Left lung (tissue), 14 donors: ENCODE measurements at places on chromosomes 4 and X. TPM values are rescaled to one million over a fixed set of nuclear protein-coding genes. Genes with fewer than 3 reads are reported as not detected.

DNA sequence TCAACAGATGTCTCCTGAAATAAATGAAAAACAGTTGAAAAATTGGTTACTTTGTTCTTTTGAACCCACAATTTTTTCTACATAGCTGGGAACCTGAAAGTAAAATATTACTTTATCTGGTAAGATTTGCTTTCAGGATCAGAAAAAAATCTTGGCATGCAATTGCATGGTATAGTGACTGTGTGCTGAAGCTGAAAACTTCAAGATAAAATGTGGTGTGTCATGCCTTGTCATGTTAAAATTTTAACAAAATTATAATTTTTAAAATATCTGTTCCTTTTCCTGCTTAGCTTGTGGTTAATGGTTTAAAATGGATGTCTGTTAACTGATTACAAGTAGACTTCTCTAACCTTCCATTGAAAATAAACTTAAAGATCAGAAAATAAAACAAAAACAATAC, 904.8 kb downstream of the PDHA2 start:
- no peak for DNase-seq

DNA sequence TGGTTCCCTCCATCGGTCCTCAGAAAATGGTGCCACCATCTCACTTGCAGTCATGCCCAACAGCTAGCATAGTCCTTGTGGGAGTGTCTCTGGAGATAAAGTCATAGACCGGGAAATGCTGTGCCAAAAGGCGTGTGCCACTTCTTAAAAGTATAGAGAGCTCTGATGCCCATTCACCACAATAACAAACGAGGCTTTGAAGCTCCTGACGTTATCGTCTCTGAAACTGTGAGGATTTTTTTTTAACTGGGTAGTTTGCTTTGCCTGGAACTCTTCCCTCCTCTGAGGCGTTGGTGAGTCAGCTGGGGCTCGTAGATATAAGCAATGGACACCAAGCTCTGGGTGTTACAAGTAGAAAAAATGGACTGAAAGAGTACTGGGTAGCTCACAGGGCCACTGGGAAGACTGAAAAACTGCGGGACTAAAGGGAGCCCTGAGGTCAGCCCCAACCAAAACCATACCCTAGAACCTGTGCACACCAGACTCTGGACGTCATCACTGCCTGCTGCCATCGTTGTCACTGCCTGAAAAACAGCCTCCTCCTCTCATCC, 89.4 kb upstream of the TRIM2 start:
- DNase-seq: no peak

- no peak for DNase-seq
Observed at GRCh38 chrX:117985241-117985640, 131.4 kb downstream of the KLHL13 start.

- DNase-seq: no peak
Observed at GRCh38 chr4:134426821-134427220, 225.2 kb upstream of the PABPC4L start.

- no peak for DNase-seq
Observed at GRCh38 chr4:105936901-105937300, 41.6 kb downstream of the NPNT start.

GRCh38 chr4:71602289-71602900, 181.5 kb downstream of the GC start:
- DNase-seq: no peak

DNA sequence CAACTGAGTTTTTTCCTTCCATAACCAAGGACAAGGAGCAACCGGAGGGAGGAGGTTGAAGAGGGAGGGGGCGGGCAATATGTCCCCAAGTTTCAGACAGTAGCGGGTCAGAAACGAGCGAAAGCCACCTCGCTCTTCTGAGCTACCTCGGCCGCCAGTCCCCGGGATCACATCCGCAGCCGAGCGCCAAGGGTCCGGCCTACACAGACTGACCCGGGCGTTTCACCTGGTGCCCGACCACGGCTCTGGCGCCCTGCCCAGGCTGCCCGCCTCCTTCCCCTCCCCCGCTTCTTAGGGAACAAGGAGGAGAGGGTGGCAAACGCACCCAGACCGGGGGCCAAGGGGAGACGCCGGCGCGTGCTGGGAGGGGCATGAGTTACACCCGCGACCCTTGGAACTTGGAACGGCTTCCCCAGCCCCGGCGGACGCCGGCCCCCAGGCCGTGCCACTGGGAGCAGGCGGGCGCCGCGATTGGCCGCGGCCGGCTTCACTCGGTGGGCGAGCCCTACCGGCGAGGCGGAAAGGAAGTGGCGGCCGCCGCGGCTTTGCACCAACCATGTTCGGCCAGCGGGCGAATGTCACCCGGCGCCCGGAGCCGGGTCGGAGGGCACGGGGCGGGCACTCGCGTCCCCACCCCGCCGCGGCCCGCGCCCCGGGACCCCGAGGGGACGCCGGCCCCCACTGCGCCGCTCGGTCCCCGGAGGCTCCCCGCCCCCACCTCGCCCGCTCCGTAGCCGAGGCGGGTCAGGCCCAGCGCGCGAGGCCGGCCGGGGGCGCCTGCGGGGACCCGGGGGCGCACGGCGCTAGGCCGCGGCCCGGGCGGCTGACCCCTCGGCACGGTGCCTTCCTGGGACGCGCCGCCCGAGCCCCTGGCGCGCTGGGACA, 1.5 kb downstream of the IRF2 start:
- peak; percentile 49 for DNase-seq

- DNase-seq: no peak
Observed at GRCh38 chrX:3141031-3141430, 99.8 kb downstream of the ARSF start.

- no peak for DNase-seq
Observed at GRCh38 chrX:47864785-47865184, 28.1 kb downstream of the ZNF81 start.

GRCh38 chr4:156248917-156249316, 295.3 kb upstream of the CTSO start:
- DNase-seq: no peak

GRCh38 chrX:153686711-153687110, 1.0 kb upstream of the SLC6A8 start:
- no peak for DNase-seq

Gene CTAG2
- total RNA-seq: not detected

Gene DMRTC1
- total RNA-seq: 0.18 TPM

Gene PCDH19
- 0.24 TPM for total RNA-seq

Gene MAP3K15
- 0.41 TPM for total RNA-seq

Gene CENPE
- 2.5 TPM for total RNA-seq

Gene LPAR4
- 0.55 TPM for total RNA-seq
